ENCODE measurements at places on chromosomes 1 and 21. TPM values are rescaled to one million over a fixed set of nuclear protein-coding genes. Genes with fewer than 3 reads are reported as not detected.

The SLC45A3 gene
- not detected for total RNA-seq

The TSACC gene
- 0.89 TPM for total RNA-seq

The TAS1R3 gene
- 3.7 TPM for total RNA-seq

The CHAF1B gene
- 25.6 TPM for total RNA-seq

The TMOD4 gene
- 2.0 TPM for total RNA-seq

The LCE3E gene
- not detected for total RNA-seq

The KLF17 gene
- not detected for total RNA-seq

The NCAM2 gene
- not detected for total RNA-seq

The LAD1 gene
- total RNA-seq = not detected

The ZBTB7B gene
- 127 TPM for total RNA-seq

The BTBD19 gene
- 7.7 TPM for total RNA-seq

The CTSK gene
- total RNA-seq = 5.1 TPM

The AHDC1 gene
- total RNA-seq = 15.3 TPM

The ADGRB2 gene
- total RNA-seq = 0.31 TPM

The CAMK1G gene
- total RNA-seq = not detected

The ALPL gene
- not detected for total RNA-seq

All from activated CD4-positive, alpha-beta T cell treated with anti-CD3 and anti-CD28 coated beads, Interleukin-2, amount 10 ng/mL, durations not matched to agents 7 days and 5 days (primary cell).